ENCODE measurements at places on chromosomes 11 and 22.

DNA sequence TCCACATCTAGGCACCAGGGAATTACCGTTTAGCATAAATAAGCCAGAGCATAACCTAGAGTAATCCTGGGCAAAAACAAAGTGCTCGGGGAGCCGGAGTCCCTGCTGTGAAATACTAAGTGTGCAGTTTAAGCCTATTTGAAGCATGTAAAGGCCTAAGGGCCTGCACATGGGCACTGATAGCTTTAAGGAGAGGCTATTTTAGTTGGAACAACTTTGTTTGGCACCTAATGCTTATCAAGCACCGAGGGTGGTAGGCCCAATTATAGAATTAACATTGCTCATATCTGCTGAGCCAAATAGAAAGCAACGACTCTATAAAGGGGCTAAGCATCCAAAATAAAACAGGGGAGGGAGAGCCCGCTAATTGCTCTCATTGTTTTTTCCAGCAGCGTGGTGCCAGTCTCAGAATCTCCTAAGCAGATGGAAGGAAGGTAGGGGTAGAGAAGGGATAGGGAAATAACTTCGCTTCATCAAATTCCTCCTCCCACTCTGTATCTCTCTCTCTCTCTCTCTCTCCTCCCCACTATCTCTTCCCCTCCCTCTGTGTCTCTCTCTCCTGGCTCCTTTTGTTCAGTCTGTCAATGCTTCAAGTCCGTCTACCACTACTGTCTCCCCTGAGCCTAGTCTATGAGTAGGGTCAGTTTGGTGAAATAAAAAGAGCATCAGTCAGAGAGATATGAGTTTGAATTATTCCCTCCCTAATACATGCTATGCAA is 292.8 kb downstream of the NXPE2 start:
- no peak for DNase-seq

DNA sequence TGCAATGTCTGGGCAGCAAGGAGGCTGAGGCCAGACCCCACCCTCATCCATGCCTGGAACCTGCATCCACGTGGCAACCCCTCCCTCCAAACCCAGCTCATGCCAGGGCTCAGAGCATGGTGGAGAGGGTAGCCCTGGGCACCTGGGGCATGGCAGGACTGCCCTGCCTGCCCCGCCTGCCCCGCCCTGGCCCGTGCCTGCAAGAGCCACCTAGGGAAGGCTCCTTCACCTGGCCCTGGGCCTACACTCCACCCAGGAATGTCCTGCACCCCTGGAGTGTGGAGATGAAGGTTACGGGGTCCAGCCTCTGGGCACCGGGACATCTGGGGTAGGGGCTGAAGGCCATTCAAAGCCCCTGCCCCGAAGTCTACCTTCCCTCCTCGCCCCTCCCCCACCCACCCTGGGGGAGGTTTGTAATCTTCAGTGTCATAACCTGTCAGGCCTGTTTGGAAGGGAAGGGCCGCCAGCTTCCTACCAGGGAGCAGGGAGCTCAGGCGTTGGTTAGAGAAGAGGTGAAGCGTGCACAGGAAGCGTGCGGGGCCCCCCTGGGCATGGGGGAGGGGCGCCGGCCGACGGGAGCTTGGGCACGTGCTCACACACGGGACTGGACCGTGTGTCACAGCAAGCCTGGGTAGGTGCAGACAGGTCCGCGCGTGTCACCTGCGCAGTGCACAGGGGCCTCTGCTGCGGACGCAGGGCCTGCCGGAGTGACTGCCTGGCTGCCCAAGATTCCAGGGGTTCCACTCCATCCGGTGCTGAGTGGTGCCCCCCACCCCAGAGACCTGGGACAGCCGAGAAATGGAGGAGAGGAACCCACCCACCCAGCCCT is 30.7 kb upstream of the TH start:
- DNase-seq, result no peak

- DNase-seq, result no peak
These were observed 592 bp upstream of the NLRX1 start for GRCh38 chr11:119167933-119168332.

DNA sequence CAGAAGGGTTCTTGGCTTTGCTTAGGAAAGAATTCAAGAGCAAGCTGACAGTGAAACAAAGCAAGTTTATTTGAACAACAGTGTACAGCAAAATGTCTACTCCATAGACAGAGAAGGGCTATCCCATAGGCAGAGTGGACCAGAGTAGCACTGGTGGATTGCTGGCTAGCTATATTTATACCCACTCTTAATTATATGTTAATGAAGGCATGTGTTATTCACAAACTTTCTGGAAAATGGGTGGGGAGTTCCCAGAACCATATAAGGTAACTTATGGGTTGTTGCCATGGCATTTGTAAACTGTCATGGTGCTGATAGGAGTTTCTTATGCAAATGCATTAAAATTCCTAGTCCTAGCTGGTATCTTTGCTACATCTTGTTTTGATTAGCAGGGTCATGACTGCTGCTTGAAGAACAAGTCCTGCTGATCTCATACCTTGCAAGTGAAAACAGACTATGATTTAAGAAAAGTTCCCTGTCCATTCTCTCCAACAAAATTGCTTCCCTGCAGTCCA is 330.5 kb downstream of the BUD13 start:
- no peak for DNase-seq

DNA sequence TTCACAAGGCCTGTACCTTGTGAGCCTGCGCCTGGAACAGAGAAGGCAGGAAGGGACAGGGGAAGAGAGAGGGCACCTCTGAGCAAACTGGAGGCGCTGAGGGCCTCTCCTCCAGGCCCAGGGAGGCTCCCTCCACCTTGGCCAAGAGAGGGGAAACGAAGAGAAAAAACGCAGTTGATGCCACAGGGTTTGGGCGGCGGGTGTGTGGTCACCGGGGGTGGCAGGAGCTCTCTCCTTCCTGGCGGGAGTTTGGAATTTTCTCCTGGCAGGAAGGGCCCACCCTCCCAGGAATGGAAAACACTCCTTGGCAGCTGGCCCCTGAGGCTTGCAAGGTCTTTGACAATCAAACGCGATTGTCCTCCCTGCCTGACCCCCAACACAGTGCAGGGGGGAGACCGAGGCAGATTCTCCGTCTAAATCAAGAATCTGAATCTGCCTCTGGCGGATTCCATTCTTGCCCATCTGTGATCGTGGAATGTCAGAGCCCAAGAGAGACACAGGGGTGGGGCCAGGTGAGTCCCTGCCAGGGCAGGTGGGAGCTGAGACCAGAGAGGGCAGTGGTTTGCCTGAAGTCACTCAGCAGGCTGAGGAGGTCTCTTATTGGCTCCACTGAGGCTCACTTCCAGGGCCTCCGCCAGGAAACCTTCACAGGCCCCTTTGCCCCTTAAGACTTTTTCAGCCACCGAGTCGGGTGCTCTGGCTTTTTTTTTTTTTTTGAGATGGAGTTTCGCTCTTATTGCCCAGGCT is 21.0 kb downstream of the RPL3 start:
- DNase-seq, result no peak

DNA sequence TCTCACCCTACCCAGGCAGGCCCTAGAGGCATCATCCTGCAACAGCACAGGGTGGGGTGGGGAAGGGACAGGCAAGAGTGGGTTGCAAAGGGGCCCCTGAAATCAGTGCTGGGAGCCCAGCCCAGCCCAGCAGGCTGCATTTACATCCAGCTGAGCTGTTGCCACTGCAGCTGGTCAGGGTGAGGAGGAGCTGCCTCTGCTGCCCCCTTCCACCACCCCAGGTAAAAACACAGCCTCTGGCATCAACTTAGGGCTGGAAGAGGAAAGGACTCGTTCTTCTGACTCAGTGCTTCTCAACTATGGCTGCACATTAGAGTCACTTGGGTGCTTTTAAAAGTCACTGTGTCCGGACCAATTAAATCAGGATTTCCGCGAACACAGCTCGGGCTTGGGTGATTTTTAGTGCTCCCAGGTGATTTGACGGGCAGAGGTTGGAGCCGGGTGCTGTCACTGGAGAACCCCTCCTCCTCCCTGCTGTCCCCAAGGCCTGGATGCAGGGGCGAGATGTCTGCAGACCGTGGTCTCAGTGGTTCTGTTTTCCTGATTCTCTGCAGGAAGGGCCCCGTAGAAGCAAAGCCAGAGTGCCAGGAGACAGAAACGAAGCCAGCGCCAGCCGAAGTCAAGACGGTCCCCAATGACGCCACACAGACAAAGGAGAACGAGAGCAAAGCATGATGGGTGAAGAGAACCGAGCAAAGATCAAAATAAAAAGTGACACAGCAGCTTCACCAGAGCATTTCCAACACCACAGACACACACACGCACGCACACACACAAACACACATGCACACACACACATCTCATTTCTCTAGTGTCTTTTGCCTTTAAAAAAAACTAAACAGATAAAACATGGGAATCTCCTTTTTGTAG is 39.4 kb upstream of the TTC12 start:
- DNase-seq, result no peak

DNA sequence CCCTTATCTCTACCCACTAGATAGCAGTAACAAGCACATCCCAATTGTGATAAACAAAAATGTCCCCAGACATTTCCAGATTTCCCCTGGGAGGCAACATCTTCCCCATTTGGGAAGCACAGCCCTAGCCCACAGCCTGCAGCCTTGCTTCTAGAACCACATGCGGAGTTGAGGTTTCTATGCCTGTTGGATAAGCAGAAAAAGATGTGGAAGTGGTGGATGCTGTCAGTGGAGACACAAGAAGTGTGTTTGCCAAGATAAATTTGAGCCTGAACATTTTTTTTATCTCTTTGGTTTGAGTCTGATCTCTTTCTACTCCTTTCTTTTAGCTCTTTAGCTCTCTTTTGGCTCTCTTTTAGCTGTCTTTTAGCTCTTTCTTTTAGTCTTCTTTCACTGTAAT is 884.5 kb downstream of the NTM start:
- no peak for DNase-seq

All from fibroblast of skin of left quadriceps (primary cell).